Pons (tissue), 1 donor: ENCODE measurements at places on chromosomes 12 and 14.

DNA sequence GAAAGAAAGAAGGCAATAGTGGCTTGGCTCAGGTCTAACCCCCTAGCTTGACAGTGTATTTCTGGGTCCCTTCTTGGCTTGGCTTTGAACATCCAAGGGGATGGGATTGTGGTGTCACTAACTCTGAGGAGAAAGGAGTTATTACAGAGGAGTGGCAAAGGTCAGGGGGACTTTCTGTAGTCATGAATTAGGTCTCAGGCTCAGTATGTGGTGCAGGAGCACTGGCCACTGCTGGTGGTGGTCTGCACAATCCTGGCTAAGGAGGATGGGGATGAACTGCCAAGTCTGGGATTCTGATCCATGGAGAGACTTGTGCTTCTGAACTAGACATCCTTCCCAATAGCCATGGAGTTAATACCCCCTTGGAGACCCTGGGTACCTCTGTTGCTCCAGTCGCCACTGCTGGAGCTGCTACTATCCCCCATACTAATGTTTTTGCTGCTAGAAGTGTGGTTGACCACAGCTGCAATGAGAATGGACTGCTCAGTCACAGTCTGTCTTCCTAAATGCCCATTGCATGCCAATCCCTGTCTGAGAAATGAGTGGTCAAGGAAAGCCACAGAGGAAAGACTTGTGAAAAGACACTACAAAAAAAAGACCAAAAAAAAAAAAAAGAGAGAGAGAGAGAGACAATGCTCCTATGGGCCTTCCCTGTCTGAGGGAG, 32.5 kb downstream of the KRT76 start:
- no peak for DNase-seq

DNA sequence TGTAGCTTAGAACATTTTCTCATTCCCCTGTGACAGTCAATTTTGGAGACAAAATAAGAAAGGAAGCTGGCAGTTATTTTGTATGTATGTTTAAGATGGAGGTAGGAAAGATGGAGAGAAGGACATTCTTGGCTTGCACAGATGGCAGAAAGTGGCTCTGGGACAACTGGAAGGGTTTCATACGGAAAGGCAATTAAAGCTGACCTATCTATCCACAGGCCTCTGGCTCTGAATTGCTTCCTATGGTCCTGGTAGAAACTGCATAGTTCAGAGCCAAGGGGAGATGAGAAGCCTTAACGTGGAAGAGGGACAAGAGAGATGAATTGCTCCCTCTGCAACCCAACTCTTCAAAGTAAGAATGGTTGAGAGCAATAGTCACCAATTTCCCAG, 8.0 kb upstream of the NPFF start:
- no peak for DNase-seq

DNA sequence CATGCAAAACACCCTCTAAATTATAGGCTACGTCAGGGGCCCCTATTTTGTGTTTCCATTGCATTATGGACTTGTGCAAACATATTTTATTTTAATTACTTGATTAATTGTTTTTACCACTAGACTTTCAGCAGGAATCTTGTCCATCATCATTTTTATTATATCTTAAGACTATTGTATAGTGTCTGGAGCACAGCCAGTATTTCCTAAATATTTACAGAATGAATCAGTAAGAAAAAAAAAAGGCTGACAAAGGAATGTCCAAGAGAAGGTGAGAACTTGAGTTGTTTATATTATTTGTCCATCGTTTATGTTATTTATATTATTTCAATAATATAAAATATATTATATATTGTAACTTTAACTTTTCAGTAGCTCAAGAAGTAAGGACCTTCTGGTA, 664.7 kb downstream of the SLC6A15 start:
- no peak for DNase-seq

- no peak for DNase-seq
Measured at GRCh38 chr14:102497998-102498677, 11.4 kb downstream of the ANKRD9 start.

DNA sequence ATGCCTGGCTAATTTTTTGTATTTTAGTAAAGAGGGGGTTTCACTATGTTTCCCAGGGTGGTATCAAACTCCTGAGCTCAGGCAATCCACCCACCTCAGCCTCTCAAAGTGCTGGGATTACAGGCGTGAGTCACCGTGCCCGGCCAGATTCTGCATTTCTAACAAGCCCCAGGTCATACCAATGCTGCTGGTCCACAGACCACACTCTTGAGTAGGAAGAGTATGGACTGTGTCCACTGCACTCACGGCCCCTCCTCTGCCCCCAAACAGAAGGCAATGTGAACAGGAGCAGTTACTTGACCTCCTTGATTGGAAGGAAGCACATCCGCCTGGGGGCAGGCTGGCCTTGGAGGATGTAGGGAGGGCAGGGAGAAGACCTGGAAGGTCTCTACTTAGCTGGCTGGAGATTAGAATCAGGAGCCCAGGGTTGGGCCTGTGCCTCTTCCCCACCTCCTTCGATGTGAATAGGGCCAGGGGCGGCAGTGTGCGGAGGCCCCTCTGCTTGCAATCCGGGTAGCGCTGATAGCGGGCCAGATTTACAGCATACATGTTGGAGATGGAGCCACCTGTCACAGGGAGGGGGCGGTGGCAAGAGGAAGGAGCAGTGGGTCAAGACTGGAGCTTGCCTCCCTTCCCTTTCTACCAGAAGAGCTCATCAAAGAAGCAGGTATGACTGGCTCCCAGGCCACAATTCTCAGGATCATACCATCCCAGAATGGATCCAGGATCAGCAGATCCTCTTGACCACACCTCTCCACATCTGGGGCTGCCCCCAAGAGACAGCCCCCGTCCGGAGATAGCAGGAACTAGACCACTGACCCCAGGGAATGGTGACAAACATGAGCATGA, 9.4 kb upstream of the ZNF740 start:
- DNase-seq, result no peak

DNA sequence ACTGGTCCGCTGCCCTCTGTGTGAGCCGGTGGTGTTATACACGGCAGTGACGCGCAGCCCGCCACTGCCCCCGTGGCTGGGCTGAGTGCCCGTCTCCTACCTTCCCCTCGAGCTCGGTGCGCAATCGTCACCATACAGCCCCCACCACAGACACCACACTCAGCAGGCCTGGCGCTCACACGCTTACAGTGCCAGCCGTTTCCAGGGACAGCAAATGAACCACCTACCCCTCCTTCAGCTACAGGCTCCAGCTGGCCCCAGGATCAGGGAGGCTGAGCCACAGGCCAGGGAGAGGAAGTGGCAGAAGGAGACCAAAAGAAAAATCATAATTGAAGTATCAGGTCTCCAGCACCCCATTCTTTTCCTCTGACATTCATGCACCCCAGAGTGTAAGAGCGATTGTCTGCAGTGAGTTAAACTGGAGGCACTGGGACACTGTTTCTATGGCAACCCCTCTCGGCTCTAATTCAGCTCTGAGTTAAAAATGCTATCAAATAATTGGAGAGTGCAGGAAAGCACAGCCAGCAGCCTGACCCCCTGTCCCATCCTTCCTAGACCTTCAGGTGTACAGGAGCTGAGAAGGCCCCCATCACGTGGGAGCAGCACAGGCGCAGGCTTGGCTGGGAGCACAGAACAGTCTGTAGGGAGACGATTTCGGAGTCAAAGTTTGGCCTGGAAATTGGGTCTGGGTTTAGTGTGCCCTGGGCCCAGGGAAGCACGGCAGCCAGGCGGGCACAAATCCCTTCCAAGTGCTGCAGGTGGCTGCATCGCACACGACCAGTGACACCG, 18.0 kb downstream of the LRTM2 start:
- no peak for DNase-seq

- no peak for DNase-seq
Measured at GRCh38 chr12:5643266-5643665, 211.4 kb downstream of the NTF3 start.

GRCh38 chr12:45213107-45213506, 2.8 kb upstream of the ANO6 start:
- no peak for DNase-seq

GRCh38 chr14:95526483-95527386, 8.1 kb upstream of the GLRX5 start:
- no peak for DNase-seq

DNA sequence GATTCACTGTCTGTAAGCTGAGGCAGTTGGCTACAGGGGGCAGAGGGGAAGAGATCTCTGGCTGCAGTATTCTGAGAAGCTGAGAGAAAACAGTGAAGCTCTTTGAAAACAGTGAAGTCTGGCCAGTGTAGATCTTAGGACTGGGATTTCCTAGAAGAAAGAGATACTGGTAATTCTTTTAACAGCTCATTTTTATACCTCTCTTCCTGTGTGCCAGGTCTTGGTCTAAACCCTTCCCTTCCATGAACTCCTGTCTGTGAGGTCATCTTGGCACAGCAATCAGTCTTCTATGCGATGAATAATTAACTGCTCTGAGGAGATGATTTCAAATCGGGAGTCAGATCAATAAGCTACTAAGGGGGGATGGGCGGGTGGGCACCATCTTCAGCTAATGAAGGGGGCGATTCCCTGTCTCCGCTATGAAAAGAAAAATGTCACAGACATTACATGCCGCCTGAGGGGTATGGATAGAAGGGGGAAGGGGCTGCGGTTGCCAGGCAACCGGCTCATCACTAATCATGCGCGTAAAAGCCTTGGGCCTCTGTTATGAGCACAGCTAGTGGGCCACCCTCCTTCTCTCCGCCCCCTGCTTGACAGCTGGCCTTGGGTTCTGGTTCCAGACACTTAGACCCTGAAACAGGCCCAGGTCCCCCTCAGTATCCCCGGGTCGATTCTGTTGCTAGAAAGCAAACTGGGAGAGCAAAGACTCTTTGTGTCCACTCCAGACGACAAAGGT, 75.3 kb upstream of the CEP83 start:
- no peak for DNase-seq

GRCh38 chr14:57060276-57060955, 208.3 kb downstream of the EXOC5 start:
- DNase-seq, result no peak

- DNase-seq, result no peak
Measured at GRCh38 chr12:81998761-81999378, 239.7 kb upstream of the PPFIA2 start.

DNA sequence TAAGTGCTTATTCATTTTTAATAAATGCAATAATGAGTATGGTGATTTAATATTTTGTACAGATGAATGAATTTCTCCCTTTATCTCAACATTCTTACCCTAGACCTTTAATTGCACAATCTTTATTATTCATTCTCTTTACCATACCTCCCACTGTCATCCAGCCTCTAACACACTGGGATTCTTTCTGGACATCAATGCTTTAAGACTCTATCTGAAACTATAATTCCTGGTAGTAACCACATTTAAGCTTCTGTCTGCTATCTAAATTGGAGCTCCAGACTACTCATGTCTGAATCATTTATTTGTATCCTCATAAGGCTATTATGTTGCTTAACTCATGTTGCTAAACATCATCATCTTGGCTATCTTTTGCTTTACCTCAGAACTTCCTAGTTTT, 270.2 kb downstream of the ALG10B start:
- no peak for DNase-seq

GRCh38 chr14:81989211-81989610, 455.6 kb upstream of the SEL1L start:
- DNase-seq, result no peak

GRCh38 chr12:100566887-100567637, 6.4 kb upstream of the GAS2L3 start:
- peak; percentile 88 for DNase-seq

DNA sequence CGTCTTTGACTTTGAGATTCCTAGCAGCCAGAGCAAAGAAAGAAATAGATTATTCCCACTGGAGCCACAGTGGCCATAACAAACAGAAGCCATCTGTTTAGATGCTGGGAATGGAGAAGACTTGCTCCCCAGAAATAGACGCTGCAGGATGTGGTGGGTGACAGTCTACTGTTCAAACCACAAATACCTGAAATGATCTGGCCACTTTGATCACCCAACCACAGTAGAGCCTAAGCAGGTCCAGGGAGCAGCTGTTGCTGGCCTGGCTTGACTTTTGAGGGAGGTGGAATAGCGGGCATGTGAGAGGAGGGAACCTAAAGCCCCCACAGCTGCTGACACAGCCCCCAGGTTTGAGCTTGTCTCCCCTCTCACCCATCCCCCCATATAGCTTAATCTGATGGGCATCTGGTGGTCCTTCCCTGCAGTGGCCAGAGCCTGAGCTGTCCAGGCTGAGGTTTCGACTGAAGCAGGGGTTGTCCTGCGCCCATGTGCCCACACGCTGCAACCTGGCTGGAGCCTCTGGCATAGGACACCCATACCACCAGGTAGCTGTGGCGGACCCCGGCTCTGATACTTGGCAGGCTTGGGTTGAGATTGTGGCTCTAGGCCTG, 38.7 kb downstream of the SH2B3 start:
- no peak for DNase-seq

- DNase-seq, result no peak
Measured at GRCh38 chr12:46674800-46675199, 151.0 kb downstream of the SLC38A4 start.

DNA sequence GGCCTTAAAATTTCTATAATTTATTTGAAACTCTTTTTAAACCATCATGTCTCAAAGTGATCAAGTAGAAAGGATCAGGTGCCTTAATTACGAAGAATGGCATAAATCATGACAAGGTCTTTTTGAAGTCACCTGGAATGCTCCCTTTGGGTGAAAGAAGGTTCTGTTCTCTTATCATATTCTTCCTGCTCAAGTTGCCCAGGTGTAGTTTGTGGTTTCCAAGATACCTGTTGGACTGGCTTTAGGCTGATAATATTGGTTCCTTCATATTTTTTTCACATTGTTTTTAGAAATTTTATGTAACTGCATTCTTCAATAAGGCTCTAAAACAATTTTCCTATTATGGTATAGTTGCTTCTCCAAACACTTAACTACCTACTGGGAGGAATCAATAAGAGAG, 29.2 kb downstream of the RASSF3 start:
- DNase-seq, result no peak

GRCh38 chr12:106580671-106581508, 1.9 kb upstream of the RFX4 start:
- no peak for DNase-seq

DNA sequence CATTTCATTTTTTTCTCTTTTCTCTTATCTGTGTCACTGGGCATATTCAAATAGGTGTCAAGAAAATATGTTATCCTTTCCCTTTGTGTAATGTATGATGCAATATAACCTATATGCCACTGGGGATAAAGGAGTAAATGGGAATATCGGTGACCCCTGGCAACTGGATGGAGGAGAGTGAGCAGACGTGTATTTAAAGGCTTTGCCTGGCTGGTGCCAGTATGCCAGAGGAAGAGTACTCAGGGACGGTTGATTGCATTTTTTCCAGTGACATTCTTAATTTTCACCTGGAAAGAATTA, 12.0 kb upstream of the STXBP6 start:
- no peak for DNase-seq

DNA sequence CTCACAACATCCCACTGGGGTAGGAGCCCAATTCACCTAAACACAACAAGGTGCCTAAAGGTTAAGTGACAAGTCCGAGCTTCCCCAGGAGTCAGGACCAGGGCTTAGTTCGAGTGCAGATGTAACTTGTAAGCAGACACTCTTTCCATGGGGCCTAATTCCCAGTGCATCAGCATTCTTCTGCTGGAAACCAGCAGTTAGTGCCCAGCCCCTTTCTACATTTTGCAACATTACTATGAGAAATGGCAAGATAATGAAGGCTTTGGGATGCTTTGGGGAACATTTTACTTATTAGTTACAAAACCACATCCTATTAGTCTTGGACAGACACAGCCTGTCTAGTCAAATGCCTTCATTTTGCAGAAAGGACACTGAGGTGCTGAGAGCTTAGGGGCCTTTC, 179.8 kb downstream of the CALM1 start:
- no peak for DNase-seq
